ENCODE measurements at places on chromosomes 5 and 9.

GRCh38 chr5:109163336-109163735 is 246.4 kb downstream of the PJA2 start:
- no peak for DNase-seq

- peak; percentile 20 for DNase-seq
Observed at GRCh38 chr5:134177369-134178095, 782 bp upstream of the SKP1 start.

DNA sequence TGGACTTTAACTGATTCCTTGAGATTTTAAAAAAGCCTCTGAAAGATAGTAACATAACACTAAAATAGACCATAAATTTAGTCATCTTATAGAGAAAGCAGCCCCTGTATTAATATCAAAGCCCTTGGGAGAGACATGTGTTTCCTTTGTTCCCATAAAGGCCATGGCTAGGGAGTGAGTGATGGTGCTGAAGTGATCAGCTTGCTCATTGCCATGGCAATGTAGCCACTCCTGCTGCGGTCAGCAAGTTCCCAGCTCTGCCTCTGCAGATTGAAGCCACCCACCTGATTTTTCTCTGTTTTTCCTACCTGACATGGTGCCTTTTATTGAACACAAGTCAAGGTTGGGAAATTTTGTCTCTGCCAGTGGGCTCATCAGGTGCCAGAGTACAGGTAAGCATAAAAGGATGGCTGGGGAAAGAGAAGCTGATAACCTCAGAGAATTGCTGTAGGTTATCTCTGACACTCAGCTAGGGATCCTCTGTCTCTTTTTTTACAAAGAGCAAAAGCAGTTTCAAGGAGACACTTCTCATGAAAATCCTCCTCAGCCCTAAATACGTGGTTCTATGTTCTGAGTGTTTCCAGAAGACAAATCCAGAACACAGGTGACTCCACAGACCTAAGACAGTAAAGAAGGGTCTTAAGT is 296.3 kb upstream of the NMUR2 start:
- no peak for DNase-seq

GRCh38 chr5:38533286-38534155 is 22.9 kb downstream of the LIFR start:
- DNase-seq = no peak

Data from COR-L47 (cell line).